ENCODE measurements at places on chromosomes 5 and 9.

DNA sequence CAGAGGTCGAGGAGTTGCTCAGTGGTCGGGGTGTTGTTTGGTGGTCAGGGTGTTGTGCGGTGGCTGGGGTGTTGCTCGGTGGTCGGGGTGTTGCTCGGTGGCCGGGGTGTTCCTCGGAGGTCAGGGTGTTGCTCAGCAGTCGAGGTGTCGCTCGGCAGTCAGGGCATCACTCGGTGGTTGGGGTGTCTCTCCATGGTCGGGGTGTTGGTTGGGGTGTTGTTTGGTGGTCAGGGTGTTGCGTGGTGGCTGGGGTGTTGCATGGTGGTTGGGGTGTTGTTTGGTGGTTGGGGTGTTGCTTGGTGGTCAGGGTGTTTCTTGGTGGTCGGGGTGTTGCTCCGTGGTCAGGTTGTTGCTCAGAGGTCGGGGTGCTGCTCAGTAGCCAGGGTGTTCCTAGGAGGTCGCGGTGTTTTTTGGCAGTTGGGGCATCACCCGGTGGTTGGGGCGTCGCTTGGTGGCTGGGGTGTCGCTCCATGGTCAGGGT lies 11.0 kb upstream of the GPSM1 start:
- no peak for DNase-seq

- DNase-seq, result no peak
Measured at GRCh38 chr9:126883636-126884035, 23.2 kb downstream of the ZBTB34 start.

GRCh38 chr5:111927191-111927590 lies 170.2 kb upstream of the NREP start:
- DNase-seq, result no peak

GRCh38 chr5:113056988-113057387 lies 80.4 kb downstream of the DCP2 start:
- DNase-seq, result no peak

DNA sequence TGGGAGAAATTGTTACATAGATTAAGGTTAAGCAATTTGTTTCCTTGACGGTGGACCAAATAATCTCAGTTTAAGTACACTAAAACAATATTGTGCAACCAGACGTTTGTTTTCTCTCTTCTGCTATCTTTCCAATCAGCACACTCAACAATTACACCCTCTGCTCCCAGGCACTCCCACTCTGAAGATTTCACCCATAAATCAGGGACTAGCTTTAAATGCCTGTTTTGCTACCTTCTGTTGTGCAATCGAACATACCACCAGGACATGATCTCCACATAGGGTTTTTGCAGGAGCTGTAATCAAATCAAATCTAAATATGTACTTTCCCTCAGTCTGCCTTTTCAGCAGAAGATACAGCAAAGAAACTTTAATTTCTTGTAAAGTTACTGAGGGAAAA lies 405.8 kb upstream of the TLE4 start:
- DNase-seq, result no peak

GRCh38 chr5:88724201-88724600 lies 158.8 kb downstream of the MEF2C start:
- DNase-seq, result no peak

- DNase-seq, result no peak
Measured at GRCh38 chr5:111857623-111858022, 100.6 kb upstream of the NREP start.

GRCh38 chr9:34782372-34782771 lies 72.4 kb upstream of the CCL21 start:
- no peak for DNase-seq

DNA sequence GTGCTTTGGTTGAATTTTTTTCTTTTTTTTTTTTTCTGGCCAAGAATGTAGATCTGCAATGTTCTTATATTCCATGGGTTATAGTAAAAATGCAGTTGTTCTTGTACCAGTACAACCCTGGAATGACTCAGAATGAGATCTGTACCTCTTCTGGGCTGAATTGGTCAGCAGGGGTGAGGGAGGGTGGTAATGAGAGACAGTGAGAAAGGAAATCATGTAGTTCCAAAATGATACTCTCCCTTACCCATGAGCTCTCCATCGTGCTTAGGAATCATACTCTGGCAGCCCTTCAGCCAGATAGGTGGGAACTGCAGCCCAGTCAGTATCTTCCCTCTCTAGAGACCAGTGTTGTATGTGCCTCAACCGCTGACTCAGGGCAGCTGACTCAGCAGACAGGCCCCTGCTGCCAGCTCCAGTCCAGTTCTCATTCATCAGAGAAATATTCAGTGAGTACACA lies 2.1 kb upstream of the GLIS3 start:
- DNase-seq, result no peak

DNA sequence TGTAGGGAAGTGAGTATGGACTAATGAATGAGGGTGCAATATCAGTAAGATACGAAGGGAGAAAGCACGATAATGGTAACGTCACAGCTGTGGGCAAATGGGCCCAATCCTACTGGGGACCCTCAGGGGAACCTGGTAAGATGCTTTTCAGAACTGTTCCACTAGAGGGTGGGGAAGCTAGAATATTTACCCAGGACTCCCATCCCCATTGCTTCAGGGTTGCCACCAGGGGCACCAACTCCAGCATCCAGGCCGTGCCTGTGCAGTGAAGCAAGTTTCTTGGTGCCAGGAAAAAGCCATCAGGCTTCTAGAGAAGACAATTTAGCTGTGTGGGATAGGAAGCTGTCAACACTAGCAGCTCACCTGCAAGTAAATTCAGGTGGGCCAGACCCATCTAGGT lies 409.3 kb downstream of the AGTPBP1 start:
- DNase-seq, result peak; percentile 2

DNA sequence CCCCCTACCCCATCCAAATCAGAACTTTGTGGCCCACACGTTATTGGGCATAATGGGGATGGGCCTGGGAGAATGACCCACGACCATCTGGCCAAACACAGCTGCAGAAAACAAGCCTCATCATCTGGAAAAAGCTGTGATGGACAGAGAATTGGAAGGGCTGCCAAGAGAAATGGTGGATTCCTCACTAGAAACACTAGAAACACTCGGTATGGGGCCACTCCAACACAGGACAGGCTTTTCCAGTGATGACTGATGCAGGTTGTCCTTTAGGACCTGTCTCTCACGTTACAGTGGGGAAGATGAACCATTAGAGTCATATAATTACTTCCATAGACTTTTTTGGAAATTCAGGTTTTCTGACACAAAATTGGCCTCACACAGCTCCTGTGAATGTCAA lies 172.4 kb upstream of the TARS1 start:
- peak; percentile 87 for DNase-seq

GRCh38 chr5:115379622-115380344 lies 83.3 kb upstream of the CCDC112 start:
- DNase-seq, result no peak

DNA sequence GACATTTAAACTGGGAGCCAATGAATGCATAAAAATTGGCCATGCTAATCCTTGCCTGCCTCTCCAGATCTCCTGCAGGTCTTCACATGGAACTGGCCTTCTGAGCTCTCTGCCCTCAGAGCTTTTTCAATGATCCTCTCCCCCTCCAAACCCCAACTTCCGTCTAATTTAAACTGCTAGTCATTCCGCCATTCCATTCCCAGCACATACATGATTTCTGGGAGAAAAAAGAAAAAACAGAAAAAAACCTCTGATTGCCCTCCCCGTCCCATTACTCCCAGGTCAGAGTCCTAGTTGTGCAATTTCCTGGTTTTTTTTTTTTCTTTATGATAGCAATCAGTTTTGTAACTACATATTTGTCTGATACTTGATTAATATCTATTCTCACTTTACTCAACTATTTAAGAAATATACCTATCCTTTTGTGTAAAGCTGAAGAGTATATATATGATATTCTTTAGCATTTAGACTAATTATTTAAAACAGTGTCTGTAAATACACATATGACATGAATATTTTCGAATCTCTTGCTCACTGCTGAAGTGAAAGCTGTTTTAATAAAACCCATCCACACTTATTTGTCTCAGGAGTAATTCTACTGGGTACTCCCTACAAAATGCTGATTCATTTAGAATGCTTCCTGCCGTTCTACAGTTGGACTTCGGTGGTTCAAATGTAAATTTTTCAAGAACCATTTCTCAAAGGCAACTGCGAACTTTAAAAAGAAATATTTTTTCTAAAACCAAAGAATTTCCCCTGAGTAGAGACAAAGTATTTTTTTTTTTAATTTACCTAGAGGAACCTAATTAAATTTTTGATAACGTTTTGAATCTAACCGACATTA lies 1.6 kb downstream of the HINT1 start:
- DNase-seq, result peak; percentile 10

GRCh38 chr5:100623719-100624118 lies 88.5 kb downstream of the FAM174A start:
- peak; percentile 44 for DNase-seq

GRCh38 chr5:81721049-81721448 lies 29.8 kb downstream of the SSBP2 start:
- no peak for DNase-seq

All from tongue (tissue), 3 donors.